ENCODE measurements at places on chromosomes 3 and 15. TPM values are rescaled to one million over a fixed set of nuclear protein-coding genes. Genes with fewer than 3 reads are reported as not detected.

DNA sequence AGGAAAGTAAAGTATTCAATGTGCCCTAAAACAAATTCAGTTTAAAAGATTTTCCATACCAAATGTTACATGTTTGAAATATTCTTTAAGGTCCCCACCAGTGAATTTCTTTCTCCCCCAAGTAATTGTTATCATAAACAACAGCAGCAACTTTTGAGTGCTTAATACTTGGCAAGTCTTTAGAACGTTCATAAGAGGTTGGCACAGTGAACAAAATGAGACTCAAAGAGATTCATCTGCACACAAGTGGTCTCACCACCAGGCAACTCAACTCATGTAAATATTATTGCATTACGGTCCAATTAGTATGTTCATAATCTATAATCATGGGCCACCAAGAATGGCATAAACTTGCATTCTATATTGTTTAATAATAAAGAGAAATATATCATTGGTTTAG is 98.7 kb downstream of the TBL1XR1 start:
- no peak for DNase-seq

The TRAIP gene
- polyA plus RNA-seq, result 9.3 TPM

- no peak for DNase-seq
Observed at GRCh38 chr15:32870240-32871033, 152.6 kb downstream of the GREM1 start.

DNA sequence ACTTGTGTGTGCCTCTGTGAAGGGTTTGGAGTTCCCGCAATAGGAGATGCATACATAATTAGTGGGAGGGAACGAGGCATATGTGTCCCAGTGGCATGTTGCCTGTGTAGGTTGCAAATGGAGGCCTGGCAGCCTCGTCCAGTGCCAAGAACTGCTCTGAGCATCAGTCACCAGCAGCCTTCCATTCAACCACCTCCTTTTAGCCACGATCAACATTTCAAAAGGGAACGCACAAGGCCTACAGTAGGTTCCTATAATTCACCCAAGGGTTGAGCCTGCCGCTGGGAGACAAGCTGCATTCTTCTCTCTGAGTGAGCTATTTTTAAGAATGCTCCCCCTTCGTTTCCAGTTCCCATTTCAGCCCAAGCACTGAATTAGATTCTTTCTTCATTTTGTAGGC is 78.8 kb upstream of the CTNNB1 start:
- no peak for DNase-seq

DNA sequence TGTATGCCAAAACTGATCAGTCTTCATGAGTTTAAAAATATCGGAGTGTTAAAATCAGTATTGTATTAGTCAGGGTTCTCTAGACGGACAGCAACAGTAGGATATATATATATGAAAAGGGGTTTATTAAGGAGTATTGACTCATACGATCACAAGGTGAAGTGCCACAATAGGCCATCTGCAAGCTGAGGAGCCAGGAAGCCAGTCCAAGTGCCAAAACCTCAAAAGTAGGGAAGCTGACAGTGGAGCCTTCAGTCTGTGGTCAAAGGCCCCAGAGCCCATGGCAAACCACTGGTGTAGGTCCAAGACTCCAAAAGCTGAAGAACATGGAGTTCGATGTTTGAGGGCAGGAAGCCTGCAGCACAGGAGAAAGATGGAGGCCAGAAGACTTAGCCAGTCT is 391.0 kb upstream of the CADM2 start:
- no peak for DNase-seq
